ENCODE measurements at places on chromosomes 12 and 14. TPM values are rescaled to one million over a fixed set of nuclear protein-coding genes. Genes with fewer than 3 reads are reported as not detected.

DNA sequence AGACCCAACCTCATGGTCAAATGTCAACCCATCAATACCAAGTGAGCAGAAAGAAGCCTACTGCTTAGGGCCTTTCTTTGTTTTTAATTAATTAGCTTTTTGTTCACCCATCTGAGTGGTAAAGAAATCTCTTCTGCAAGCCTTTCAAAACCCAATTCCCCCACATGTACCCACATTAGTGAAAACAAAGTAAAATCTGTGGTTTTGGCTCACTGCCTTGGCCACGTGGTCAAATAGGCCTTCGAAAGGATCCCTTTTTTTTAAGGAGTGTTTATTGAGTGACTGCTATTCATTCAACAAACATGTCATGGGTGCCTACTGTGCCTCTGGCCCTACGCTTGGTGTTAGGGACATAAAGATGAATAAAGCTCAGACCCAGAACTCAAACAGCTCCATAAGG is 160.1 kb downstream of the NUAK1 start:
- no peak for DNase-seq

Gene SIX1
- total RNA-seq, result 1.4 TPM

DNA sequence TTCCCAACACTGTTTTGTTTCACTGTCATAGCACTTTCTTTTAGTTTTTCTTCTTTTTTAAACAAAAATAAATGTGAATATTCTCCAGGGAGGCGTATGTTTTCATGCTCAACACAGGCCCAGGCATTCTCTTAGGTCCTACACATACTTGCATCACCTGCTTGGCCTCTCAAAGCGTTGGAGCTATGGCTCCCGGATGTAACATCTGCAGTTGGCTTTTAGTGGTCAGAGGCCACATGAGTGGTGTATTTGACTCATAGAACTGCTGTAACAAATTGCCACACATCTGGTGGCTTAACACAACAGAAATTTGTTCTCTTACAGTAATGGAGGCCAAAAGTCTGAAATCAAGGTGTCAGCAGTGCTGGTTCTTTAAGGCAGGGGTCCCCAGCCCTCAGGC is 44.6 kb upstream of the VRK1 start:
- DNase-seq, result no peak

DNA sequence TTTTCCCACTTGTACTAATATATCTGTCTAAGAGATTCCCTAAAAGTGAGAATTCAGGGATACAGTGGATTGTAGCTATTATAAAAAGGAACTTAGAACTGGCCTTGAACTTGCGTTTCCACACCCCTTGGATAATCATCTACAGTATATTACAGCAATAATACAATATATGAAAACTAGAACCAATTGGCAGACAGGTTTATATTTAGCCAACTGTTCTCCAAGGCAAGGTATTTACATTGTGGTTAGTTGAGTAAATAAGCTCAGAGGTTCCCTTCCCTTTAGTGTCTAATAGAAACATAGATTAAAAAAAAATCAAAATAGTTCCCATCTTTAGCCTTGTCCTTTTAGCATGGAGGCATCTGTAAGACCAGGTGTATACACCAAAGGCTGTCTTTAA is 42.1 kb downstream of the LIMA1 start:
- no peak for DNase-seq

Gene PITPNM2
- 8.1 TPM for total RNA-seq

- no peak for DNase-seq
Observed at GRCh38 chr12:28110329-28110728, 79.9 kb upstream of the CCDC91 start.

GRCh38 chr12:8922544-8922943 is 8.2 kb downstream of the PHC1 start:
- no peak for DNase-seq

DNA sequence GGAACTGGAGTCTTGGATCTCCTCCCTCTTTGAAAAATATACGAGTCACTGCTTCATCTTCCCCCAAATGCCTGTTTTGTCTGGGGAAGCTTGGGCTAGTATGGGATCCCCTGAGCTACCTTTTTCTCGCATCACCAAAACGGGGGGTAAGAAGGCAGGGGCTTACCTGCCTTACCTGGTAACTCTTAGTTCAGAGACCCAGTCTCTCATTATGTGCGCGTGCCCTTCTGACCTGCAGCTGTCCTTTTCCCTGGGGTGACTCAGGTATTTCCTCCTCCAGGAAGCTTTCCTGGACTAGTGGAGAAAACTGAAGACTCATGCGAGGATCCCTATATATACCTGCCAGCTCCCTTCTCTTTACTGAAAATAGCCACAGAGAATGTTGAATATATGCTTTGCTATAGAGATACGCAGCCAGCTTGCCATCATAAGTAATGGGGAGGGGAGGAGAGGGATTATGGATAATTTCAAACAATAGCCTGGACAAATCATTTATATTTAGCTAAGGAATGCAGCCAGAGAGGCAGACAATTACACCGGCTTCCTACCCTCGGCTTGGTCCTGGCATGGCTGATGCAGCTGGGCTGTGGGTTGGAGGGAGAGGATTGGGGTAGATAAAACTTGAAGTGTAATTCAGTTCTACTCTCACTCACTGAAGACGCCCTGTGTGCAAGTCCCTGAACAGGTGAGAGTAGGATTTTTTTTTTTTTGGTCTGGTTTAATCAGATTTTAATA is 1.1 kb downstream of the TSPAN9 start:
- DNase-seq, result no peak

Gene PTHLH
- not detected for total RNA-seq

GRCh38 chr14:84410344-84410743 is 1119.6 kb upstream of the FLRT2 start:
- no peak for DNase-seq

- DNase-seq, result no peak
Observed at GRCh38 chr12:62371661-62372060, 95.0 kb upstream of the MON2 start.

GRCh38 chr12:25829192-25829591 is 129.3 kb upstream of the RASSF8 start:
- DNase-seq, result no peak

Gene GPR84
- total RNA-seq, result 0.18 TPM

DNA sequence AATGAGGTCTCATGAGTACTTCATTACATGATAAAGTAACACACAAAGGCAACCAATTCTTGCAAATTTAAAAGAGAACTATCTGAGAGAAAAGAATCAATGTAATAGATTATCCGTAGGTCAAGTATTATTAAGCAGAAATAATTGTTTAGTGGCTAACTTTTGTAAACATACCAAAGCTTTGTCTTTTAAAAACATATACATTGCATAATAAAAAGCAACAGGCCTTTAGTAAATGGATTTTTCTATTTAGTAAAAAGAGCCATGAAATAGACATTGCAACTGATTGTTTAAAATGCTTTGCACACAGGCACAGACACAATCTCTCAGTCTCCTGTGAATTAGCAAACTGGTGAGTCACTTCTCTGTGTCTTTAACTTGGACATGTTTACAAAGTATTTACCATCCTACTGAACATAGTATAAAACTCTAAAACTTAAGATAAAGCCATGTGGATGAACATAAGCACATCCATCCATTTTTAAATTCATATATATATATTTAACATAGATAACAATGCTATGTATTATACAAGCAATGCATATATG is 518.7 kb upstream of the MGAT4C start:
- no peak for DNase-seq

DNA sequence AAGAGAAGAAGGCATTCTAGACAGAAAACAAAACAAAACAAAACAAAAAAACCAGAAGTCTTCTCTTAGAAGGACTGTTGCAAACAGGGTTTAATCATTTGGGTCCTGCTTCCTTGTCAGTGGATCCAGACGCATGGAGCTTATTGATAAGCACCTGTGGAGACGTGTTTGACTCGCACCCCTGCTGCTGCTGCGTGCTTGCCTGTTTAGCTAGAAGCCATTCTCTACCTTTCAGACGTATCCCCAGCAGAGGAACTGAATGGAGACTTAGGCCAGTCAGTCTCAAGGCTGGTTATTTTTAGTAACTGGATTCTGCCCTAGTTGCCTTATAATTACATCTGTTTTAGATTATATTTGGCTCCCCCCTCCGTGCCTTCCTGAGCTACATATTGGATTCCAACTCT is 186.1 kb upstream of the EEA1 start:
- no peak for DNase-seq

DNA sequence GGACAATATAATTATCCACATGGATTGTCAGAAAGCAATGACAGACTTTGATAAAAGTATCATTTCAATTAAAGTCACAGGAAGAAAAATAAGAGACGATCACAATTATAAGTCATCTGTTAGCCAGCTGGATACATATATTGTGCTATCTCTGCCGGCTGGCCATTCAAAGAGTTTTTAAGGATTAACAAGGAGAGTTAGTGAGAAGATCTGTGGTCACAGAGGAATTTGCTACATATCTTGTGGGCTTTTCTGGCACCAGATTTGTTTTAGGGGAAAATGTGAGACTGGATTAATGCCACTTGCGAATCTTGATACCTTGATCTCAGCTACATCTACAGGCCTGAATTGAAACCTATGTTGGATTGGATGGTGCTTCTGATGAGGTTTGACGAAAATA is 90.9 kb upstream of the MANSC4 start:
- no peak for DNase-seq

Gene EML1
- not detected for total RNA-seq

GRCh38 chr14:29810682-29811081 is 117.0 kb downstream of the PRKD1 start:
- no peak for DNase-seq

- DNase-seq, result no peak
Observed at GRCh38 chr12:100984796-100985195, 190.2 kb downstream of the ANO4 start.

- DNase-seq, result no peak
Observed at GRCh38 chr12:13241833-13242488, 45.4 kb downstream of the EMP1 start.

Gene MCRS1
- total RNA-seq, result 70.5 TPM

GRCh38 chr12:41743835-41744234 is 400.8 kb downstream of the GXYLT1 start:
- DNase-seq, result no peak

Gene COCH
- 0.55 TPM for total RNA-seq

DNA sequence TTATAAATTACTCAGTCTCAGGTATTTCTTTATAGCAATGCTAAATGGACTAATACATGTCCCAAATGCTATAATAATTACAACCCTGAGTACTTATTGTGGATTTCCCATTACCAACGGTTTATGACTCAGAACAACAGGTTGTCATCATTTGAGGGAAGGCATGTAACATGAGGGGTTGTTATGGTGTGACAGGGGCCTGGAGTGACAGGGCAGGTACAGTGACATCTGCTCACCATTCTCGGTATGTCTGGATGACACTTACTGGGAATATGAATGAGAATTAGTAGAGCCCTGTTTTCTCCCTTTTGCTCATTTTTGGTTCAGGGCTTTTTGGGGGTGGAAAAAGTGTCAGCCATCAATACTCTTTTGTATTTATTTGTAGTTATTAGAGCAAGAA is 36.2 kb upstream of the FERMT2 start:
- DNase-seq, result no peak

DNA sequence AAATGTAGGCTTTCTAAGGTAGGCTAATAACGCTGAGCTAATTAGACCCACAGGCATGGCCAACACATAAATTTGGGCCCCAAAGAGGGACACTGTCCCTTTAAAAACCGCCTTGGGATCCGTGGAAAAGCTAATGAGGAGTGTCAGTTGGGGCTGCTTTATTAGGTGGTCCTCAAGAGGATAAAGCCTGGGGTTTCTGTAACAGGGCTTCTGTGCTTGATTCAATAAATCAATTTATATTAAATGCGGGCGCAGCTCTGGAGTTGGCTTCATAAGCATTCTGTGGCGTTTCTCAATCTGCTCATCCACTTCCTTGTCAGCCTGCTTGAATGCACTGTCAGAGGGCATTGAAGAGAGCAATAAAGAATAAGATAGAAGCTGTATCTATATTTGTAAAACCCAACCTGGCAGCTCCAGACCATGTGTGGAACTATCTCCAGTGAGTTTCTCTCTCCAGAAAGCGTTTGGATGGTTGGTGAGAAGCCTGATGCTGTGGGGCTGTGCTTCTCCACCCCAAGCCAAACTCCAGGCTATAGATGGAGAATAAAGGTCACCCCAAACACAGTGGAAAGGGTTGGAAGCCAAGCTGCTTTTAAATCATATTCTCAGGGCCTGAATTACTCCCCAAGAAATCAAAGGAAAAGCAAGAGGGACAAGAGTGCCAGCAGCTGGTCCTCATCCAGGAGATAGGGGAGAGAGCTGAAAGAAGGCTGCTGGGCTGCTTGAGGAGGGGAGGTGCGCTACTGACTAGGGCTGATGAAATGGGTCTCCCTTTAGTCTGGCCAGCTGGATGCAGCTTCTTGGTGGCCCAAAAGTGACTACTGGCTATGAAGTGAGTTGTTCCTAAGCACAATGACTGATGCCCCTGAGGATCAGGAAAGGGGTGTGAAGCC is 222.0 kb downstream of the PPM1H start:
- no peak for DNase-seq

- peak; percentile 68 for DNase-seq
Observed at GRCh38 chr14:63840981-63841380, 11.8 kb upstream of the SYNE2 start.

DNA sequence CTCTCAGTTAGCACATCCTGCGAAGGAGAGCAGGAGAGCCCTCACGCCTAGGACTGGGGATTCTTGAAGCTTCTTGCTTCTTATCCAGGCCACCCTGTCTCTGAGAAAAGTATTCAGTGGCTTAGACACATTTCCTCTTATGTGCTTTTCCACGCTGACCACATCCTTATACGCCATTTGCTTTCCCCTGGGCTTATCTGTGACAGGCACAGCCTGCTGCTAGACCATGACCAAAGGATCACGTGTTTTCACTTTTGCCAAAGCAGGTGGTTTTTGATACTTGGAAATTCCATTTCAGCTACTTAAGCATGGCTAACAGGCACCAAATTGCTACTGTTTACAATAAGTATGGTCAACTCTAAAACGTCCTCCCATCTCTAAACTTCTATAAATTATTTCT is 587.4 kb downstream of the AACS start:
- no peak for DNase-seq

Data from activated CD4-positive, alpha-beta memory T cell treated with anti-CD3 and anti-CD28 coated beads, Interleukin-2, amount 10 ng/mL, durations not matched to agents 7 days and 5 days (primary cell).